NCI-H69 (cell line): ENCODE measurements at places on chromosomes 12 and 14.
A peak's percentile ranks its signal among the peaks of the same experiment; 100 is the strongest.

- DNase-seq: no peak
Measured at GRCh38 chr12:87198181-87198580, 831.0 kb downstream of the C12orf50 start.

- peak; percentile 47 for DNase-seq
Measured at GRCh38 chr12:114405519-114406271, at the start of gene TBX5. Gene TBX5, minus strand, starts transcription at chr12:114406144. Its CDS starts 2,246 bp downstream, at chr12:114403898.

GRCh38 chr12:76552343-76552938, 7.1 kb downstream of the OSBPL8 start:
- no peak for DNase-seq

- DNase-seq: no peak
Measured at GRCh38 chr14:52918486-52918885, 32.4 kb downstream of the FERMT2 start.

DNA sequence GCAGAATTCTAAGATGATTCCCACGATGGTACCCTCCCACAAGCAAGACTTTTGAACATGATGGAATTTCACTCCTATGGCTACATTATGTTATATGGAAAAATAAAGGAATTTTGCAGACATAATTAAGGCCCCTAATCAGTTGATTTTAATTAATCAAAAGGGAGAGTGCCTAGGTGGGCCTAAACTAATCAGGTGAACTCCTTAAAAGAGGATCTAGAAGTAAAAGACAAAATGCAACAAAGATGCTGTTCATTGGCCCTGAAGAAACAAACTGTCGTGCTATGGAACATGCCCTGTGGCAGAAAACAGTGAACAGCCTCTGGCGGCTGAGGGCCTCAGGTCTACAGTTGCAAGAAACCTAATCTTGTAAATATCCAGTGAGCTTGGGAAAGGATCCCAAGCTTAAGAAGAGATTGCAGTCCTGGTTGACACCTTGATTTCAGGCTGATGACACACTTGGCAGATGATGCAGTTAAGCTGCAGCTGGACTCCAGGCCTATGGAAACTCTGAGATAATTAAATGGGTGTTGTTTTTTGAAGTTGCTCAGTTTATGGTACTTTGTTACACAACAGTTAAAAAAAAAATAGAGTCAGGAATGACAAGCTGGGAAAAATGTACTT, 13.8 kb downstream of the TMCC3 start:
- no peak for DNase-seq

- no peak for DNase-seq
Measured at GRCh38 chr14:100982353-100982752, 78.8 kb upstream of the RTL1 start.

DNA sequence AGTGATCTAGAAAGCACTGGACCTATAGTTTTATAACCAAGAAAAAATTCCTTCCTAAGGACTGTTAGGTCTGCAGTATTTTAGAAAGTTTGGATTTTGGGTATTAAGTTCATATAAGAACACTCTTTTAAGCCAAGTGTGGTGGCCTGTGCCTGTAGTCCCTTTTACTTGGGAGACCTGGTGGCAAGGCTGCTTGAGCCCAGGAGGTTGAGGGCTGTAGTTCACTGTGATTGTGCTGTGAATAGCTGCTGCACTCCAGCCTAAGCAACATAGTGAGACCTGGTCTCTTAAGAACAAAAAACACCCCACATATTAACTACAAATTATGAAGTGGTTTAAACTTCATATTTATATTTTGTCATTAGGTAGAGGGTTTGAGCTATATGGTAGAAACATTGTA, 9.7 kb downstream of the DNM1L start:
- DNase-seq: no peak

DNA sequence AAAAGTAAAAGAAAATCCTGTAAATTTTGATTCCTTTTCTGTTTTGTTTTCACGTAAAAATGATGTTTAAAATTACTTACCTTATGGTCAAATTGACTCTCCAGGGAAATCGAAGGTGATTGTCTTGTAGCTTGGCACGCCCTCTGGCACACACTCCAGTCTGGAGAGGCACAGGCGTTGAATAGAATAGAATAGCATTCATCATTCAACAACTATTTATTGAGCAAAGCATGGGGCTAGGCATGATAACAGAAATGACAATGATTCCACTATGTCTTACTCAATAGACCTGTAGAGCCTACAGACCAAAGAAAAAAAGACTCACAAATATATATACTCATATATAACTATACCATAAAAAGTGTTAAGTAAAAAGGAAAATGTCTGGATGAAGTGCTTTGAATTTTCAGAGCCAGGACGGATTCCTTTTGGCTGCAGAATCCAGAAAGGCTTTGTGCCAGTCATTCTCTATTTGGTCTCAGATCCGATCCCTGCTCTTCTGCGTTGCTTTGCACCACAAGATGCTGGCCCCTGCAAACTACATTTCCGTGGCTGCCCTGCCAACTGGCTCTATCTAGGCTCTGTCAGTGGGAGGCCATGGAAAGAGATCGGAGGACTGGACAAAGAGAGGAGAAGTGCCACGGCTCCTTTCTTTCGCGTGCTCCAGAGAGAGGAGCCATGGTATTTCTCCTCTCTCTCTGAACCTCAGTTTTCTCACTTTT, 231.8 kb downstream of the CRADD start:
- DNase-seq: peak; percentile 70

- DNase-seq: no peak
Measured at GRCh38 chr12:132514216-132514820, 24.4 kb downstream of the FBRSL1 start.

GRCh38 chr12:129332286-129332685, 479.0 kb downstream of the GLT1D1 start:
- DNase-seq: no peak

- DNase-seq: no peak
Measured at GRCh38 chr12:13666806-13667205, 314.6 kb downstream of the GRIN2B start.

DNA sequence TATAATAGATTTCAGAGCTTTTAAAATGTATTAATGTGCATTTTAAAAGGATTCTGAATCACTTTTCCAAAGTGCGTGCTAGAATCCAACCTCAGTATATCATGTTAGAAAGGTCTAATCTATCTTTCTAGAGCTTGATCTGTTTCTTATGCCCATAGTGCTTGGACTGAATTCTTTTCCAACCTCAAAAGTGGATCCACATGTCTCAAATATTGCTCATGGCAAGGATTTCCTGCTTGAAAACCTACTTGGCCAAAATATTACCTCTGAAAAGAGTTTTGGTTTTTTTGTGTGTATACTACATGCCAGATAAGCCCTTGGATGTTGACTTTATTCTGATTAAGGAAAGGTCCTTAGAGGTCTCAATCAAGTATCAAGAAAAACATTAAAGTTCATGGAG, 16.9 kb upstream of the SLC6A15 start:
- no peak for DNase-seq

DNA sequence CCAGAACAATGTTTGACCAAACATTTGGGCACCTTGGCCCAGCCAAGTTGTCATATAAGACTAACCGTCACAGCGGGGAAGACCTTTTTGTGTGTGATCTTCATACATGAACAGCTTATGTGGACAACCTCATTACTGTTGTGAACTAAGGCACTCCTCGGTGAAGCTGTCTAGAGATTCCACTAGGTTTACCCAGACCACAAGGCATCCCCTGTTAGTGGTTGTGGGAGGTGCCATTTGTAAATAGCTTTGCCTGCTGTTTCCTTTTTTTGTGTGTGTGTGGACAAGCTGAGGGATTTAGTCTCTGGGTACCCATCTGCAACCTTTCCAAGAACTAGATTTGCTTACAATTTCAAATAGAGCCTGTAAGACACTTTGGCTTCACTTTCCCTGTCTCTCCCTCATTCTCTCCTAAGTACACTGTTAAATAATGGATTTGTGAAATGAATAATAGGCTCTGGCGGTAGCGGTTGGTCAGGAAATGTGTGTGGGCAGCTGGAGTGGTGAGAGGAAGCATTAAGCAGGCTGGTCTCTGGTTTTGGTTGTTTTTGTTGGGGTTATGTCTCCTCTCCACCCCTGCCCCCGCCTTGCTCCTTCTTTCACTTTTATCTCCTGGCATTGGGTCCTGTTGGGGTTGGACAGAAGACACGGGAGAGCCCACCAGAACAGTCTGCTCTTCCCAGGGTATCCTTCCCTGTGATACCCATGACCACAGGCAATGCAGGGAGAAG, 727.6 kb downstream of the VRK1 start:
- DNase-seq: no peak

GRCh38 chr12:92133171-92133570, 12.5 kb downstream of the BTG1 start:
- DNase-seq: peak; percentile 21

DNA sequence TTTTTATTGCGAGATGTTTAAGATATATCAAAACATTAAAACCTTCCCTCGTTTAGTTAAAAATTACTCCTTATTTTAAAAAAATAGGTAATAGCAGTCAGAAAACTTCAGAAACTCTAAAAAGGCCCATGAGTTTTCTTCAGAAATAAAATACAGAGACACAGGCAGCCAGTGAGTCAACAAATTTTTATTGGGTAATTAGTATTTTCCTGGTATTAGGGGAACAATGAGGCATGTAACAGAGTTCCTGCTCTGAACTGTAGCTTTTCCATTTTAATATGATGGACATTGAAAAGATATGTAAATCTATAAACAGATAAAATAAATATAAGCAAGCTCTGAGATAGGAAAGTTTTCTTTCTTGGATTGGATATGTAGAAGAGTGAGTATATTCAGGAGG, 399 bp upstream of the ZNF705A start:
- no peak for DNase-seq

DNA sequence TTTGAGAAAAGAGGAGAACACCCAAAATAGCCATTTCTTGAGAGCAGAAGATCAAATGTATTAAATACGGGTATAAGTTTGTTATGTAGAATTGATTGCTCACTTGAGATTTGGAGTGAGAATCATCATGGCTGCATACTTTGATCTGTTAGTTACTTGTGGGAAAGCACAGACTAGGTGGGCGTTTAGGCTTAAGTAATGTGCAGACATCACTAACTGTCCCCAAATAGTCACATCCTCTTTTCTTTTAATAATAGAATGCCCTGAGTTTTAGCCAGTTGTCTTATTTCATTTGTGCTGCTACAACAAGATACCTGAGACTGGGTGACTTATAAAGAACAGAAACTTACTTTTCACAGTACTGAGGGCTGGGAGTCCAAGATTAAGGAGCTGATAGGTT, 14.3 kb upstream of the GTF2A1 start:
- no peak for DNase-seq

DNA sequence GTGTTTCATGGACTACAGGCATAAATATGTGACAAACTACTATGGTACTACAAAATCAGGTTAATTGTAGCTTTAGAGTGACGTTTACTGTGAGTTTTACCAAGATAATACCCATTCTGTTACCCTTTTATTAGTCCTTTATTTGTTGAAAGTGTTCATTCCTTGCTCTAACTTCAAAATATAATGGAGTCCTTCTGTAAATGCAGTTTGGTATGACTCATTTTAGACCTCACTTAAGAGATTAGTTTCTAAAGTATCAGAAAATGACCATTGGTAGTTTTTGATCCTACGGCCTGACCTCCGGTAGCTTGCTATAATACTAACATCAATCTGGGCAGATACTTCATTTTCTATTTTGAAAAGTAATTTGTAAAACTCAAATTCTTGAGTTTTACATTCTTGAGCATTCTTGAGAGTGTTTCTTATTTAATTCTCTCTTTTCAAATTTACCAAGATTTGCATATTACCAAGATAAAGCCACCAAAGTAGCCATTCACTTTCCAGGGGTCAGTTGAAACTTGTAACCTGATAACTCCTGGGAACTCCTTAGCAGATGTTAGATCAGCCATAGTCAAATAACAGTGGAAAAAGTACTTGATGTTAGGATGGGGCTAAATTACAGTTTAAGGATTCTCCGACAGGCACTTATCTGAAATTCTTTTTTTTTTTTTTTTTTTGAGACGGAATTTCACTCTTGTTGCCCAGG, 4.2 kb downstream of the HSPA2 start:
- peak; percentile 52 for DNase-seq

- DNase-seq: peak; percentile 51
Measured at GRCh38 chr12:94427501-94428381, 31.9 kb downstream of the CEP83 start.

GRCh38 chr12:58576916-58577315, 343.4 kb downstream of the LRIG3 start:
- no peak for DNase-seq

GRCh38 chr14:74941676-74942097, 13.7 kb downstream of the PGF start:
- DNase-seq: no peak

DNA sequence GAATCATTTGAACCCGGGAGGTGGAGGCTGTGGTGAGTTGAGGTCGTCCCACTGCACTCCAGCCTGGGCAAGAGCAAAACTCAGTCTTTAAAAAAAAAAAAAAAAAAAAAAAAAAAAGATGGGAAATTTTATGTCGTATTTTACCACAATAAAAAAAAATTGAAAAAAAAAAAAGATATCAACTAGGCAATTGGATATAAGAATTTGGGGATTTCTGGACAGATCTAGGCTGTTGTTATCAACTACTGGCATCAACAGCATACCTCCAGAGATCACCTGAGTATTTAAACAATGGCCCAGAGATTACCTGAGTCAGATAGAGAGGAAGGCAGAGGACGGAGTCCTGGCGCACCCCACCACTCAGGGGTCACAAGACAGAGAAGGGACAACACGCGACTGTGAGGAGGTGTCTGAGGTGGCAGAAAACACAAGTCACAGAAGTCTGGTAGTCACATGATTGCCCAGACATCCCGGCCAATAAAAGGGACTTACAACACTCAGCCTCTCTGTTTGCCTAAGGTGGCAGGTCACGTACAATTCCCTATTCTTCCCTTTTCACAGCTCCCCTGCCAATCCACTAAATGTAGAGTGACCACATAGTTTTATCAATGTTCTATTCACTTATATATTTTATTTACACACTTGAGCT, 1.8 kb downstream of the SPRING1 start:
- DNase-seq: peak; percentile 47

GRCh38 chr12:2503762-2504161, 291.0 kb upstream of the FKBP4 start:
- DNase-seq: no peak

- no peak for DNase-seq
Measured at GRCh38 chr14:50083467-50084337, 32.7 kb downstream of the VCPKMT start.

- peak; percentile 29 for DNase-seq
Measured at GRCh38 chr14:96184737-96185136, 19.9 kb upstream of the BDKRB2 start.
